Stimulated activated CD4-positive, alpha-beta T cell treated with anti-CD3 and anti-CD28 coated beads, Interleukin-12 subunit alpha, Interleukin-12 subunit beta, amount 100 ng/mL, for 4 hours (primary cell): ENCODE measurements at places on chromosomes 6 and 20.

DNA sequence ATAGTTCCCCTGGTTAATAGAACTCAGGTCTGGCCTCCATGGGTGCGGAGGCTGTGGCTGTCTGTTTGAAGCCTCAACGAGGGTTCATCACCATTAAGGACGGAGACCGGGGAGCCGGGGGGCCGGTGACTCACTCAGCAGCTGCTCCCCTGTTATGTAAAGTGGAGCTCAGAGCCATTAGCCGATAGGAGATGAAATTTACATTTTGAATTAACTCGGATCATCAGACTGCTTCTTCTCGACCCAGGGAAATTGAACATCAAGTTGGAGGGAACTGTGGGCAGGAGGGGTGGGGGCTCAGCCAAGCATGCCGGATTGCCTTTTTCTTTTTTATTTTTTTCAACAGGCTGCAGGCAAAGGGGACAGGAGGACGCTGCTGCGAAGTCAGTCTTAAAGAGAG, 12.3 kb downstream of the PCK1 start:
- no peak for DNase-seq

DNA sequence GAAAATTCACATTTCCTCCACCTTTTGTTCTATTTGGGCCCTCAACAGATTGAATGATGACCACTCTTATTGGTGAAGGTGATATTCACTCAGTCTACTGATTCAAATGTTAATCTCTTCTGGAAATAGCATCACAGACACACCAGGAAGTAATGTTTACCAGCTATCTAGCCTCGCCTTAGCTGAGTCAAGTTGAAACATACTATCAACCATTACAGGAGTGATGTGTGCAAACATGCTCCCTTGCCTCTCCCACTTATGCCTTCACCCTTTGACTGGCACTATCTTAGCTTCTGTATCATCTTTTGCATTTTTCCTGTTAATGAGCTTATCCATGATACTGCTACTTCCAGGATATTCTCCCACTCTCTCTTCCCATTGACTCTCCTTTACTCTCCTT, 191.9 kb downstream of the CENPW start:
- DNase-seq, result no peak

- no peak for DNase-seq
Observed at GRCh38 chr6:147133669-147134068, 70.5 kb upstream of the STXBP5 start.

DNA sequence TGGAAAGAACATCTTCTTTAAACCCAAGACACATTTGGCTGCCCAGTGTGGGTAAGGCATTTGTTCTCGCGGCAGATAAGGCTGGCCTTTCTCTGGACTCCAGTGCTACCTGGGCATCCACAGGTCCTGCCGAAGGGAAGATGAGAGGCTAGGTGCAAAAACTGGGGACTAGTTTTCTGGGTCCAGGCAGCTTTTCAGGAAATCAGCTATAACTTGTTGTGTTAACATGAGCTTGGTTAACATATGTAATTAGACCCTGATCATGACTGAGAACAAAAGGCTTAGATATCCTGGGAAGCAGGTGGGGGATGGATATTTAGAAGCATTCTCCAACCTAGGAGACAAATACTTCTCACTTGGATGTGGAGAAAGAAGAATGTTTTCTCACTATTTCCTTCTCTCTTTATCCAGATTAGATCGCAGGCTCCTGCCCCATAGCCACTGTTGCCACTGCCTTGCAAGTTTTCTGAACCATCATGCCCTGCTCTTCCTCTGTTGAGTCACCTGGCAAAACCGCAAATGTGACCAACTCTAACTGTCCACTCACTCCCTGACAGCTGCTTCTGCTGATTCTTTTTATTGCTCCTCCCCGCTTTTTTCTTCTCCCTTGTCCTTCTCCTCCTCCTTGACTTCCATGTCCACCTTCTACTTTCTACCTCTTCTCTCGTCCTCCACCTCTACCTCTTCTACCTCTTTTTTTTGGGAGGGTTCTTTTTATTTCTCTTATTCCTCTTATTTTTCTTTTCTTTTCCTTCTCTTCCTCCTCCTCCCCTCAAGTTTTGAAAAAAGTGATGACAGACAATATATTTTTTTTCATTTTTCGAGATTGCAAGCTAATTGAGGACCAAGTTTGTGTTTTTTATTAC, 258.1 kb downstream of the UTRN start:
- no peak for DNase-seq

DNA sequence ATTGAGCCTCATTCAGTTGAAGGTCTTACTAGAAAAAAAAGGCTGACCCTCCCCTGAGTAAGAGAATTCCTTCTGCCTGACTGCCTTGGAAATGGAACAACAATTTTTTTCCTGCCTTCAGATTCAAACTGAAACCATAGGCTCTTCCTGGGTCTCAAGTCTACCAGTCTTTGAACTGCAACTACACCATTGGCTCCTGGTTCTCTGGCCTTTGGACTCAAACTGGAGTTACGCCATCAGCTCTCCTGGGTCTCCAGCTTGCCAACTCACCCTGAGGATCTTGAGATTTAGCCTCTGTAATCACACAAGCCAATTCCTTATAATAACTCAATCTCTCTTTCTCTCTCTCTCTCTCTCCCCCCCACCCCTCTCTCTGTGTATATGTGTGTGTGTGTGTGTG, 36.0 kb upstream of the SNX9 start:
- no peak for DNase-seq

DNA sequence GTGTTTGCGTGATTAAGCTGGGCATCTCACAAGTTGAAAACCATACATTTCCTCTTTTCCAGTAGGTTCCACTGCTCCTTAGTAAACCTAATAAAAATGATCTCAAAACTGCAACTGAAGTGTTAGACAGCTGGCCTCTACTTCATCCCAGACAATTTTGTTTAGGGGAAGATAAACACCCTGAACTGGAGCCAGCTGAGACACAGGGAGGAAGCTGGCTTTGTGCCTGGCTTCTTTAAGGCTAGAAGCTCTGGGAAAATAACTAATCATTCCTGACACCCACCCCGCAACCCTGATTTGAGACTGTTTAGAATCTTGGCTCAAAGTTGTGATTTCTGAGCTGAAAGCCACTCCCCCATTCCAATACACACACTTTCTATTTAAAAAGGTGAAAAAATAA, 11.6 kb downstream of the PTPRT start:
- no peak for DNase-seq

DNA sequence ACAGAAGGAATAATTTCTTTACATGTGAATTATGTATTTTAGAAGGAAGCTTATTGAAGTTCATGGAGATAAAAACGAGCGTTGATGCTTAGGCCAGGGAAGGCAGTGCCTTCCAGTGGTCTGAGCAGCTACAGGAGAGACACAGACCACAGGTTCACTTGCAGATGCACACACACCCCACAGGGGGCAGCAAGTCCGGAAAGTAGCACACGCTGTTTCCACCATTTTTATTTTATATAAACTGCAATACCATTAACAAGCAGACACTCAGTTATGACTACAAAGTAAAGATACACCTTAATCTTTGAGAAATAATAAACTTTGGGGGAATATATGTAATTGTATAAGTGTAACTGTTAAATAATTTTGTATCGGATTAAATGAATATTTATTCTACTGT, 13.5 kb upstream of the DACT2 start:
- DNase-seq, result no peak

- no peak for DNase-seq
Observed at GRCh38 chr6:134539865-134540323, 222.0 kb upstream of the SGK1 start.

GRCh38 chr6:56803594-56803993, 151.3 kb upstream of the BEND6 start:
- DNase-seq, result no peak

GRCh38 chr6:143823548-143823947, 19.6 kb upstream of the LTV1 start:
- no peak for DNase-seq

DNA sequence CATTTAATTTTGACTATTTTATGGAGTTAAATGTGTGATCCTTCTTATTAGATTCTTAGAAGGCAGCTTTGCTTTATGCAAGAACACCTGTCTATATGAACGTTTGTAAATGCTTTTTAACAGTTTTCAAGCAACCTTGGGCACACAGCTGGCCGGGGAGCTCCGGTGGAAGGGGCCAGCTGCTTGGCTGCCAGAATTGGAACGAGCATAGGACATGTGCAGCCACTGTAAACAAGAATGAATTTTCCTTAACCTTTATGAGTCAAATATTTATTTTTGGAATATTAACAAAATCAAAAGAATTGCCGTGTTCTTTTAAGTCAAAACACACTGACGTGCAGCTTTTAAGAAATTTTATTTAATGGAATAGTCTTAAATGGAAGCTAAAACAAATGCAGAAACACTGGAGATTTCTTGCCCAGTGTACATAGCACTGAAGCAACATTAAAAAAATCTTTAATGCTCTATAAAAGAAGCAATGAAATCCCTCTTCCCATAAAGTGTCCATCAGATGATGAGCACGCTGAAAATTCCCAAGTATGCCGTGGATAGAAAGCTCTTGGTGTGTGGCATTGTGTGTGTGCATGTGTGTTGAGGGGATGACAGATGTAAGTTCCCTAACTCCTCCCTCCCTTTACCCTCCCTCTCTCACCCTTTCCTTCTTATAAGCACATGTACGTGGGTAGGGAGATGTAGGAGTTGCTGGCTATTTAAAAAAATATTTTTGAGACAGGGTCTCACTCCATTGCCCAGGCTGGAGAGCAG, 208.9 kb upstream of the EXOC2 start:
- DNase-seq, result no peak

GRCh38 chr6:155064303-155064702, 69.2 kb downstream of the TIAM2 start:
- no peak for DNase-seq

- DNase-seq, result no peak
Observed at GRCh38 chr6:112946051-112946450, 598.9 kb downstream of the RFPL4B start.

- DNase-seq, result no peak
Observed at GRCh38 chr6:43788301-43788700, 18.3 kb downstream of the VEGFA start.

DNA sequence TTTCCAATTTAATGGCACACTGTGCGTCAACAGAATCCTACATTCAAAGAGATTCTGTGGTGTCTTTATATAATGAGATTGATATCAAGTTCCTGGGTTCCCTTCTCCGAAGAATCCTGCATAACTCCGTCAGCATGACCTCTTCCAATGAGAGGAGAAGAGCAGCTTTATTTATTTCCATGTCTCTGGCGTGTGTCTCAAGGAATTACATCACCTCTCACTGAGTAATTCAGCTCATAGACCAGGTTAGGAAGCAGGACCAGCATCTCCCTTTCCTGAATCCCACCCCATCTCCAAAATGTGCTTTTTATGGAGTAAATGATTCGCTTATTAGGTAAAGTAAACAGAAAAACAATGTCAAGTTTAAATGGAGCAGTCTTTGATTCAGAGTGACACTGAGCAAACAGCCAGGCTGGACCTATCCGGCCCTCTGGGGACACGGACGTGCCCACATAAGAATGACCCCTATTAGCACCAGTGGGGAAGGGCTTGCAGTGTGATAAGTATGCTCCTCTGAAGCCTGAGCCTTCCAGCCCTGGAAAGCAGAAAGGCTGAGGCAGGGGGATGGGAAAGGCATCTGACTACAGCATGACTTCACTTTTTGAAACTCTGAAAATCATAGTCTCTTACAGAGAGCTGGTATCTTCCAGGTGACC, 165.2 kb downstream of the CLIC5 start:
- no peak for DNase-seq

GRCh38 chr6:116876635-116877611, at the start of gene RFX6:
Gene RFX6, plus strand, starts transcription at chr6:116877242. Its CDS starts 34 bp downstream, at chr6:116877276.
- DNase-seq, result no peak

GRCh38 chr20:42097741-42098140, 479.6 kb upstream of the CHD6 start:
- no peak for DNase-seq

GRCh38 chr6:74057326-74057725, 361.3 kb downstream of the CD109 start:
- DNase-seq, result no peak

DNA sequence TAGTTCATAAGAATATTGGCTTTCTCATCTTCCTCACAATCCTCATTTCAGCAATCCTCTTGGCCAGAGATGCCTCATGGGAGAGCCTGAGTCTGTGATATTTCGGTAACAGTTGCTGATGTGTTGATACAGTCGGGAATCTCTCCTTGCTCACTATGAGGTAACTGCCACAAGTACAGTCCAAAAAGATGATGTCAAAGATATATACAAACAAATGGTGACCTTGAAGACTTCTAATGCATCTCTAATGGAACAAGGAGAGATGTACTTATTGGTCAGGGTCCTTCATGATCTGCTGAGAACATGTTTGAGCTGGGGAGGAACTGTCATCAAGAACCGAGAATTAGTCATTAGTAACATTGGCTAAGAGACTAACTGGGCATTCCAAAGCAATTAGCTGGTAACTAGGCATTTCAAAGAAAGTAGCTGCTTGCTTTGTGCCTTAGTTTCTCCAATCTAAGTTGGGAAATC, 56.1 kb downstream of the FILIP1 start:
- no peak for DNase-seq

- no peak for DNase-seq
Observed at GRCh38 chr6:79307321-79308036, 73.0 kb upstream of the HMGN3 start.

DNA sequence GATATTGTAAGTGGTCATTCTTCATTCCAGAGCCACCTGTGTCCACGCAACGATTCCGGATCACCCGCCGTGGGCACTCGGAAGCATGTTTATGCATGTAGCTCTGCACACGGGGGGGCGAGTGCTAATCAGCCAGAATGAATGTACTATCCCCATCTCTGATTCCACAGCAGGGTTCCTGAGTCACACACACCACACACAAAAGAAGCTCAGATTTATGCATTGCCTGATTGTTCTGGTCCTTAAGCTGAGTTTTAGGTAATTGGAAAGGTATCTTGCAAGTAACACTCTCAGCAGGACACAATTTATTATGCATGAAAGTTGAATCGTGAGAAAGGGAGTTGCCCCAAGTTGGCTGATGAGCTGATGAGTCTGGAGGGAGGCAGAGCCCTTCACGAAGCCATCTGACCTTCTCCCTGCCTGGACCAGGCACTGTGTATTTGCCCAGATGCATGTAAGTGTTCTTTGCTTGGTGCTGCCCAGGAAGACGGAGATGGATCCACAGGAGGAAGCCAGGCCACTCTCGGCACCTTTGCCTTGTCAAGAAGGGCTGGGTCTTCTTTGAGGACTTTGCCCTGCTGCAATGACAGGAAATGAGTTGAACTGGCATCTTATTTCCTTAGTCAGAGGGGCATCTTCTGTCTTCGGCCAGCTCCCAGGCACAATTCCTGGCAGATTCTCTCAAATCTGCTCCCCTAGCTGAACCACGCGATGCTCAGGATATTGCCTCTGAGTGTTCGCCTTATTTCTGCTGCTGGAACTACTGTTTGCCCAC, 141.1 kb downstream of the SYNDIG1 start:
- DNase-seq, result no peak

DNA sequence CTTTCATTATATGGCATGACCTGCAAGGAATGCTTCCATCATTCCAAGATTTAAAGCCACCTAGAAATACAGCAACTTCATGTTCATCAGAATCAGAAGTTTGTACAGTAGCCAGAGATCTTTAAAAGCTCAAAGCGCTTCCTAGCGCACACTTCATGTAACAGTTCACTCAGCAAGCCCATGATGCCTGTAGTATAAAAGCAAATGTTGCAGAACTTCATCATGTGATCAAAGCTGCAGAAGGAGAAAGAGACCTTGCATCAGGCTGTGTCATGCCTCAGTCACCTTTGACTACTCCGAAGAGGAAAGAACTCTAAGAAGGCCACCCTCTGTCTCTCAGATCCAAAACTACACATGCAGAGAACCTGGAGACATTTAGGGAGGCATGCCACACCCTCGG, 78.5 kb downstream of the AGPAT4 start:
- no peak for DNase-seq

- no peak for DNase-seq
Observed at GRCh38 chr20:18055261-18055660, 2.5 kb downstream of the OVOL2 start.
